ENCODE measurements at places on chromosomes 6 and 20. TPM values are rescaled to one million over a fixed set of nuclear protein-coding genes. Genes with fewer than 3 reads are reported as not detected.
A peak's percentile ranks its signal among the peaks of the same experiment; 100 is the strongest.

- no peaks in the 10 kb centered on the region for H3K27me3 ChIP-seq
- H3K4me1 ChIP-seq, result peaks cover 19% of the 10 kb centered on the region
- H3K36me3 ChIP-seq, result peaks cover 3% of the 10 kb centered on the region
- peak overlapping the region; percentile 98 for H3K27ac ChIP-seq
- H3K4me3 ChIP-seq, result peak overlapping the region; percentile 99
- DNase-seq, result no peak
Observed at GRCh38 chr6:144285548-144285797, 338 bp downstream of the UTRN start.

- peaks cover 4% of the 10 kb centered on the region for H3K27me3 ChIP-seq
- DNase-seq, result no peak
- H3K27ac ChIP-seq, result no peak overlapping the region
- H3K4me3 ChIP-seq, result no peak overlapping the region
- H3K4me1 ChIP-seq, result peaks cover 11% of the 10 kb centered on the region
- no peaks in the 10 kb centered on the region for H3K36me3 ChIP-seq
Observed at GRCh38 chr6:168703990-168704389, 263.0 kb downstream of the SMOC2 start.

- no peak for DNase-seq
- peaks cover 100% of the 10 kb centered on the region for H3K27me3 ChIP-seq
- H3K27ac ChIP-seq, result no peak overlapping the region
- H3K36me3 ChIP-seq, result no peaks in the 10 kb centered on the region
- H3K4me3 ChIP-seq, result no peak overlapping the region
Observed at GRCh38 chr6:41408576-41408975, 73.2 kb downstream of the NCR2 start.

Gene GPR6
- total RNA-seq, result not detected

- H3K4me3 ChIP-seq, result no peak overlapping the region
- H3K36me3 ChIP-seq, result no peaks in the 10 kb centered on the region
- DNase-seq, result no peak
- H3K27me3 ChIP-seq, result peaks cover 9% of the 10 kb centered on the region
- H3K4me1 ChIP-seq, result peaks cover 2% of the 10 kb centered on the region
Observed at GRCh38 chr6:12947967-12948366, 231.4 kb downstream of the PHACTR1 start.

DNA sequence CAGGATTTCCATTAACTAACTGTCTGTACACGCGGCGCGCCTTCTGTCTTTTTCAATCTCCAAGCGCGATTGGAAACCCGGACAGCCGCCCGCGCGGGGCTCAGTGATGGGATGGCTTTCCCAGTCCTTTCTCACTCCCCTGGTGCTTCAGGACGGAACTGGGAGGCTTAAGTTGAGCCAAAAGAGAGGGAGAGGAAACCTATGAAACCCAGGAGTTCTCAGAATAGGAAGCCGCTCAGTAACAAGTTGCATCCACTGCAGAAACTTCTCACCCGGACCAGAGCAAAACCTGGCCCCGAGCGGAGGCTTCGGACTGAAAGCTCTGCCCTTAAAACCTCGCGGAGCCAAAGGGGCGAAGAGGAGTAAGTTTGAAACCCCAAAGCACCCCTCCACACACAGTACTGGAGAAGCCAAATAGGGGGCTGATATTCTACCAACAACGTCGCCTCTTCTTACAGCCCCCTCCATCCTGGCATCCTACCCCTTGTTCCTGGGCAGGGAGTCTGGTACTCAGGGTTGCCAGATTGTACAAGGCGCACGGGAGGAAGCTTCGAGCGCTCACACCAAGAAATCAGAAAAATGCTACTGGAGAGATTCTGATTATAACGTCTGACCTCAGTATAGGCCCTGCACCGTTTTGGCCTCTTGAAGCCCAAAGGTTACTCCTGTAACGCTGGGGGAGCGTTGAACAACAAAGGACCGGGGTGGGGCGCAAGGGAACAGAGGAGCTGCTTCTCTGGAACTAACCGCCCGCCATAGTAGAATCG is 906 bp upstream of the COL12A1 start:
- peaks cover 70% of the 10 kb centered on the region for H3K4me1 ChIP-seq
- H3K36me3 ChIP-seq, result no peaks in the 10 kb centered on the region
- peak overlapping the region; percentile 54 for H3K27ac ChIP-seq
- DNase-seq, result no peak
- H3K27me3 ChIP-seq, result peaks cover 77% of the 10 kb centered on the region
- peak overlapping the region; percentile 76 for H3K4me3 ChIP-seq

- no peaks in the 10 kb centered on the region for H3K27me3 ChIP-seq
- H3K4me3 ChIP-seq, result no peak overlapping the region
- H3K36me3 ChIP-seq, result peaks cover 9% of the 10 kb centered on the region
- H3K4me1 ChIP-seq, result peaks cover 6% of the 10 kb centered on the region
- no peak overlapping the region for H3K27ac ChIP-seq
- DNase-seq, result no peak
Observed at GRCh38 chr6:113190170-113190569, 667.0 kb upstream of the MARCKS start.

Gene OGFR
- 56.5 TPM for total RNA-seq

Gene TFAP2A
- 63.5 TPM for total RNA-seq

DNA sequence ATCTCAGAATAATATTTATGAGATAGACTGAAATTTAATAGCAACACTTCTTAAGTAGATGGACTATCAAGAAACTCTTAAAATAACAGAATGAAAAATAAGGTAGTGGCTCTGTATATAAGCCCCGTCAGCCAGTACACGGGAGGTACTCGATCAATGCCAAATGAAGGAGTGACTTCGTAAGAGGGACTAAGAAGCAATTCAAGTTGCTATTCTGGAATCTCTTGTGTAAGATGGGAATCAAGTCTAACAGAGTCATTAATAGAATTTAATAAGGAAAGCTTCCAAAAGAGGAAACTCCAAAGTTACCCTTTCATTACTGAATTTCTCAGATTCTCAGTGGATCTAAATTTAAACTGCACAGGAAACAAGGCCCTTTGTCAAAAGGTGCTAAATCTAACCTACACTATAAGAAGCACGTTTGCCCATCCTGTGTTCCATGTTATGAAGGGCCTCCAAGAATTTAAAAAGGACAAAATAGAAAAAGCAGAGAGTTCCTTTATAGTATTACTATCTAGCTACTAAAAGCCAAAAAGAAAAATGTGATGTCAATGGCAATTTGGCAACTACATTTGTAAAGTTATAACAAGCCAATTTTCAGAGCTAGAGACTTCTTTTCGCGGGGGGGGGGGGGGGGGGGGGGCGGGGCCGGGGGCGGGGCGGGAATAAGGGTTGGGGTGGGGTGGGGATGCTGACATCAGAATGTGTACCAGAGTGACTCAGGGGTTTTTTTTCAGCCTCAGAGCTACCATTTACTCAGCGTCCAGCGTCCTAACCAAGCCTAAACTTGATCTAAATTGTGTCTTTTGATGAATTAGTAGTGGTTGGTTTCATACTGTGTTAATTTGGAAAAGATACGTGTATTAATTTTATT is 200.6 kb downstream of the GMPR start:
- DNase-seq, result no peak
- H3K4me1 ChIP-seq, result peaks cover 12% of the 10 kb centered on the region
- no peak overlapping the region for H3K4me3 ChIP-seq
- peaks cover 15% of the 10 kb centered on the region for H3K36me3 ChIP-seq
- H3K27me3 ChIP-seq, result no peaks in the 10 kb centered on the region

Gene CALHM5
- total RNA-seq, result 1.4 TPM

DNA sequence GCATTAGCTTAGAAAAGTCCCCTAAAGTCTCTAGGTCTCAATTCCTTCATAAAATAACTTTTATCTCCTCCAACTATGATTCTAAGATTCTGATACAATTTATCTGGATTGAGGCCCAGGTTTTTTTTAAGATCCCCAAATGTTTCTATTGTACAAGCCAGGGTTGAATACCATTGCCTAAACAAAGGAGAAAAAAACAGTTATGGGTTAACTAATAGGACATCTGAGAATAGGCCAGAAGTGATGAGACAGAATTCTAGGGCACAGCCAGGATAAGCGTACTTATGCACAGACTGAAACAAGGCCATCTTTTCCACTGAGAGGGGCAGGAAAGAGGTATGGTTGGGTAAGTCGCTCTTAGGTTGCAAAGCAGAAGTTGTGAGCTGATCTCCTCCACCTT is 26.4 kb downstream of the EPB41L2 start:
- H3K4me3 ChIP-seq, result no peak overlapping the region
- no peaks in the 10 kb centered on the region for H3K36me3 ChIP-seq
- no peaks in the 10 kb centered on the region for H3K27me3 ChIP-seq
- H3K27ac ChIP-seq, result no peak overlapping the region
- peaks cover 16% of the 10 kb centered on the region for H3K4me1 ChIP-seq
